ENCODE measurements at places on chromosomes 1 and 21.

- DNase-seq, result no peak
Observed at GRCh38 chr1:7218210-7218832, 433.1 kb downstream of the CAMTA1 start.

DNA sequence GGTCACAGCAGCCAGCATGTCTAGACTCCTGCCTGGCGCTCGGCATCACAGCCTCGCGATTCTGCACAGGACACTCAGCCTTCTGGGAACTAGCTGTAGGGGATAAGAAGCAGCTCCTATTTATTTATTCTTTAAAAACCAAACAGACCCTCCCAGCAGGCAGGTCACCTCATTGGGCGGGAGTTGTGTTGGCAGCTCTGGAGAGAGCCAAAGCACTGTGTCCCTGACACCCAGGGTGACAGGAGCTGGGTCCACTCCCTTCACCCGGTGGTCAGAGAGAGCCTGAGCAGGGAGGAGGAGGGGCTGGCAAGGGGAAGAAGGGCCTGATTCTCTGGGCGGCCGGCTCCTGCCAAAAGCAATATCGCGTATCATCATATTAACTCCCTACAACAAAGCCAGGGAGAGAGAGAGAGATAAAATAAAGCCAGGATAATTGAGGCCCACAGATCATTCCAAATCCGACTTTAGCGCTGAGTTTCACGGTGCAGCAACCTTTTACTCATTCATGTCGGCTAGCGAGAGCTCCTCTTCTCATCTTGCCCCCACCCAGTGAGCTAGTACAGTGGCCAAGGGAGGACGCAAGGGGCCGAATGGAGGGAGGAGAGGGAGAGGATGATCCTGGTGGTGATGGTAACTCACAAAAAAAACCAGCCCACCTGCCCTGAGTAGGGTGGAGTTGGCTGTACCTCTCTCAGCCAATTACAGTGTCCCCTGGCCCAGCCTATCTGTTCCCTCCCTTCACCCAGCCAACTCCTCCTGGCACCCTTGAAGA, 79.8 kb upstream of the IFFO2 start:
- DNase-seq, result no peak

DNA sequence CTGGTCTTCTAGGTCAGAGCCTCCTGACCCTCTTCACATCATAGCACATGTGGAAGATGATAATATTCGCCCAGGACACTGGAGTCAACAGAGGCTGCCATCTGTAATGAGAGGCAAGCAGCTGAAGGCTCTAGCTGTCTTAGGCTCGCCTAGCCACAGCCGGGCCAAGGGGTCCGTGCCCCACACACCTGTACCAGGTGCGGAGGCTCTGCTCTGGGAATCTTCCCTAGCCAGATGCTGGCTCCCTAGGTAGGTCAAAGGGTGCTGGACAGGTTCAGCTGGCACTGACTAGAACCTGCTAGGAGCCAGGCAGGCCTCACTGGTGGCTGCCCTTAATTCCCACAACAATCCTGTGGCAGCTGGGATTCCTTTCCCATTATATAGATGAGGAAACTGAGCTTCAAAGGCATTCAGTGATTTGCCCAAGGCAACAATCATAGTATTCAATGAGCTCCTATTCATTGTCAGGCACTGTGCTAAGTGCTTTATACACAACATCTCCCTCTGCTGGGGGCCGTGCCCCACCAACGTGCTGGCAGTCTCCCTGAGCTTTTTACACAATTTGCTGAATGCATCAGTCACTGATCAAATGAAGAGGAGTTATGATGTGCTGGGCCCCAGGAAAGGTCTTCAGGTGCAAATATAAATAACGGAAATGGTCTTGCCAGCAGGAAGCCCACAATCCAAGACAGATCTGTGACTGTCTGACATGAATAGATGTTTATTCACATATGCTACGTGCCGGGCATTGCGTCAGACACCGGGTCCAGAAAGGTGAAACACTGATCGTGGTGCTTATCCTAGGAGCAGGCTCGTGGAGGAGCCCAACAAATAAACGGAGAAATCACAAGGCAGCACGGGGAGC, 58.0 kb downstream of the DDX20 start:
- DNase-seq, result no peak

DNA sequence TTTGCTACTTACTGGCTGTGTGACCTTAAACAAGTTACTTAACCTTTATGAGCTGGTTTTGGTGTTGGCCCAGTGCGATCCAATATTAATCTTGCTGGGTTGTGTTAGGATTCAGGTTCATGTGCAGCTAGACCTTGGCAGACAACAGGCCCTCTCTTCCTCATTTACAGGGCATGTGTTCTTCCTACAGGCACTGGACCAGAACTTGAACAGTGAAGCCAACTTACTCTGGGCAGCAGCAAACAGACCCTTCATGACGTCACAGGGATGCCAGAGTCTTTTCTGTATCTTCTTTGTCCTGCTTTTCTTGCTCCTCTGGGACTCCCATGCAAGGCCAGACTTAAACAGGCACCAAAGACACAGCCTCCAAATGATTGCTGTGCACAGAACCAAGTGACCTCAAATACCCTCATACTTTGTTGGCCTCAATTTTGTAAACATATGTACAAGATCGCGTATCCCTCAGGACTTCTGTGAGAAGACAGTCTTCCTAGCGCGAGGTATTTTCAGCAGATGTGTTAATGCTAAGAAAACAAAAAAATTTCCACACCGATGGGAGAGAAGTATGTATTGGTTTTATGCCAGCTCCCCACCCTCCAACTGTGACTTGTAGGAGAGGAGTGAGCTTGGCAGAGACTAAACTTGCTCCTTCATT, 73.7 kb downstream of the URB2 start:
- DNase-seq, result no peak

Measured in stimulated activated CD4-positive, alpha-beta T cell treated with anti-CD3 and anti-CD28 coated beads, Interleukin-1b, Interleukin-23, amount 100 ng/mL, for 4 hours (primary cell).